Testis (tissue), 5 donors: ENCODE measurements at places on chromosomes 16 and 17.

DNA sequence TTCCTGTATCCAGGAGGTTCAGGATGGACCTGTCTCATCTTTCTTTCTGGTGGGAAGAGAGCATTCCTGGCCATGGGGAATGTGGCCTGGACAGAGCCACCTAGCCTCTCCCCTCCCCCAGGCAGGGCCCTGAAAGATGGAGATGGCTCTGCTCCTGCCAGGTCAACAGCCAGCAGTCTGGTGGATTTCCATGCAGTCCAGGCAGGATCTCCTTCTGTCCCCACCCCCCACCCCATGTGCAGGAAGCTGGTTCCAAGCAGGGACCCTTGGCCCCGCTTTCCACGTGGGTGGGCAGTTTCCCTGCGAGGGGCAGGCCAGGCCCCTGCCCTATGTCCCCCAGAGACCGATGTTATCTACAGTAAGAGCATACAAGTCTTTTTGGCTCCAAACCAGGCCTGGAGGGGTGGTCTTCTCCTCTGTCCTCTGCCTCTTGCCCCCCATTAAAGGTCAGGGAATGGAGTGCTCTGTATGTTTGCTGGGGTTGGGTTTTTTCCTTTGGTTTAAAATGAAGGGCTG is 240.5 kb downstream of the SEC14L1 start:
- no peak for DNase-seq

- DNase-seq: no peak
These were observed 111.7 kb upstream of the CDH5 start for GRCh38 chr16:66254751-66255150.

DNA sequence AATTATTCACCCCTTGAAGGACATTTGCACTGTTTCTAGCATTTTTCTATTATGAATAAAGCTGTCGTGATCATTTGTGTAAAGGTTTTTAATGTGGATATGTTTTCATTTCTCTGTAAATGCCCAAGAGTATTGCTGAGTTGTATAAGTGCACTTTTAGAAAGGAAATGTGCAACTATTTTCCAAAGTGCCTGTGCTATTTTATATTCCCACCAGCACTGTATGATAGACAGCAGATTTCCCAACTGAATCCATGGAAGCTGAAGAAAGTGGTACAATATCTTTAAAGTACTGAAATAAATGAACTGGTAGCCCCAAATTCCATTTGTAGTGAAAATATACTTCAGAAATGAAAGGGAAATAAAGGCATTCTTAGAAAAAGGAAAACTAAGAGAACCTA is 238.4 kb downstream of the BCAS3 start:
- no peak for DNase-seq

DNA sequence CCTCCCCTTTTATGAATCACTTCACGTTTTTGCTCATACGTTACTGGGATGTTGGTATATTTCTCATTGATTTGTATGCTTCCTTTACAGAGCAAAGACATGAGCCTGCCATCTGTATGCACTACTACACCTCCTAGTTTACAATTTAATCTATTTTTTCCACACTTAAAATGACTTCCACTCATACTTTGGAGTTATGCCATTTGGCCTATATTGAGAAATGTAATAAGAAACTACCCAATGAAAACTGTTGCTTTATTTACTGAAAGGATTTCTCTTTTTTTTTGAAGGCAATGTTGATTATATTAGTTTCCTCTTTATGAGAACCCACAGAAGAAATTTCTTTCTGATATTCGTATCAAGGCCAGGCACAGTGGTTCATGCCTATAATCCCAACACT is 43.1 kb downstream of the DUSP14 start:
- no peak for DNase-seq

DNA sequence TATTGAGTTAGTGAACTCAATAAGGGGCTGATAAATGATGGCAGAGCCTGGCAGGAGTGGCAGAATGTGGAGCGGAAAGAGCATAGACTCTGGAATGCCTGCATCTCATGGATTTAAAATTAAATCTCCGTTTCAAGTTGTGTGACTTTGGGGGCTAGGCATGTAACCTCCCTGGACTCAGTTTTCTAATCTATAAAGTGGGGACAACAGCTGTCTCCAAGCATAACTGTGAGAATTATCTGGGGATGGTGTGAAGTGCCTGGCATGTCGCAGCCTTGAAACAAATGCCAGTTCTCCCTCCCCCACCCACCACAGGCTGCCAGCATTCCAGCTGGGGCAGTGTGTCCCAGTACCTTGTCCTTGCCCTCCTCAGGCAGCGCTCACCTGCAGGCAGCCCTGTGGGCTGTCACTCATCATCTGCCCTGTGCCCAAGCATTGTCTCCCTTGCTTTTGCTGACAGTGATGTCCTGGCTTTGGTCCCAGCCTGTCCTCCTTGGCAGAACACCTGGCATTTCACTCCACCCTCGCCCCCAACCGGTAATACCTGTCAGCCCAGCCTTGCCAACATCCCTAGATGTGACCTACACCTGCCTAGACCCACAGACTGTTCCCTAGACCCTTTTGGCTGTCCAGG is 129.6 kb downstream of the MRM1 start:
- no peak for DNase-seq

DNA sequence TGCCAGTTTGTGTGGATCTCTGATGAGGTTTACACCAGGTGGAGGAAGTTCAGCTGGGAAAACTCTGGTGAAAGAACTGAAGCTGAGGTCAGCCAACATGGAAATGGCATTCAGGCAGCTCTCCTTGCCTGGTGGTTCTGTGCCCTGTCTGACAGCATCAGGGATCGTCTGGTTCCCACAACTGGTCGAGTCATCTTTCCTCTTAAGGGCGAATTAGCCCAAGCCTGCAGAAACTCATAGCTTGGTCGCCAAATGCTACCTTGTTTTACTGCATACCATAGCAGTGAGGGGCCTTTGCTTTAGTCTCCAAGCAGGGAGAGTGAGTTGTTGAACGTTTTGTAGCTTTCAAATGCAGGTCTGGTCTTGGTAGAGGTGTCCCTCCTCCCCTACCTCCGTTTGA is 7.2 kb downstream of the PLCG2 start:
- no peak for DNase-seq

- peak; percentile 32 for DNase-seq
These were observed 22.5 kb upstream of the MEAK7 start for GRCh38 chr16:84526794-84527531.

DNA sequence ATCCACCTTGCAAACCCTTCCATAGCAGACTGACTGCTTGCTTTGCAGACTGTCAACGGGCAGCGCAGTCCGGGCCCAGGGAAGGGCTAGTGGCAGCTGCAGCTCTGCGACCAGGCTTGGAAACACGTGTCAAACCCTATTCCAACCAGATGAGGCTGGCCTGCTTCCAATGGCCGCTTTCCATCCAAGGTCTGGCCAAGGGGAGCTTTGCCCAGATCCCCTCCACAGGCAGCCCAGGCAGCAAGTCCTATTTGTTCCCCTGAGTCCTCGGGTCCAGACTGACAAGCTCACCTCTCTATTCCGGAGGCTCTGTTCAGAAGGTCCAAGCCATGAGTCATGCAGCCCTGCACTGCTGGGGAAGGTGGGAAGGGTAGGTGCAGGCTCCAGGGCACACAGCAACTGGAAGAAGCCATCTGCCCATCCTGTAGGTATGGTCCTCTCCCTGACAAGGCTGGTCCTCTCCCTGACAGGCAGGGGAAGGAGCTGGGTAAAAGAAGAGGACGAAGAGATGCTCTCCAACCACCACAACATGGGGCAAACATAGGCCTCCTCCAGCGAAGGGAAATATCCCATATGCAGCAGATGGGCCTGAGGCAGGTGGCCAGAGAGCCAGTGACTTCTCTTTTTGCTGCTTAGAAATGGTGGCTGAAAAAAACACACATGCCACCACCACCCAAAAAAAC is 22.6 kb upstream of the AXIN2 start:
- no peak for DNase-seq

- DNase-seq: peak; percentile 81
These were observed 26.2 kb downstream of the ANKRD40 start for GRCh38 chr17:50681263-50682200.

DNA sequence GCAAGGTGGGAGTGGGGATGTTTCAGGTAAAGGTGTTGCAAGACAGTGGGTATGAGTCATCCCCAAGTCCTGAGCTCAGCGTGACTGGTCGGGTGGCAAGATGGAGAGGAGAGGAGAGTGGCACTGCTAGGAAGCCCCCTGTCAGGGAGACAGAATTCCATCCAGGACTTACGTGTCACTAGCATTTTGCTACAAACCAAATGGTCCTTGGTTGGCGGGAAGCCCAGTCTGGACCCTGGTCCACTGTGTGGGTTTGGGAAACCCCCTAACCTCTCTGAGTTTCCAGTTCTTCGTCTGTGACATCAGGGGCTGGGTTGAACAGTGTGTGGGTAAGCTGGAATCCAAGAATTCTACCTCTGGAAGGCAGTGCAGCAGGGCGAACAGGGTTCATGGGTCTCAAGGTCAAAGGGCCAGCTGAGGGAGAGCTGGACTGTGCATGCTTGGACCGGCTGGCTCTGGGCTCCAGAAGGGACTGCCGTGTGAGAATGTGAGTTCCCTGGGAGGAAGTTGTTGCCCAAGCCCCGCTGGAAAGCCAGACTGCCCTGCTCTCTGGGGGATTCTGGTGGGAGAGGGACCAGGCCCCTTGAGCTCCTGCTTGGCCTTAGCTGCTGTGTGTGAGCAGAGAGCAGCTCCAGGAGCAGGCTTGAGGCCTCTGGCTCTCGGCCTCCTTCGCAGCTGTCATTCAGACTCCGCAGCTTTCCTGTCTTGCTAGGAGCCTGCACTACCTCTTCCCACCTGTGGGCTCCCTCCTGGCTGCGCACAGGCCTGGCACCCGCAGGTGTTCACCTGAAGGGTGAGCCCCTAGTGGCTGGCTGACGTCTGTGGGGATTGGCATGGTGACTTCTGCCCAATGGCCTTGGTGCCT is 84.6 kb downstream of the NT5M start:
- no peak for DNase-seq

- no peak for DNase-seq
These were observed 8.6 kb downstream of the POLG2 start for GRCh38 chr17:64488301-64488700.

DNA sequence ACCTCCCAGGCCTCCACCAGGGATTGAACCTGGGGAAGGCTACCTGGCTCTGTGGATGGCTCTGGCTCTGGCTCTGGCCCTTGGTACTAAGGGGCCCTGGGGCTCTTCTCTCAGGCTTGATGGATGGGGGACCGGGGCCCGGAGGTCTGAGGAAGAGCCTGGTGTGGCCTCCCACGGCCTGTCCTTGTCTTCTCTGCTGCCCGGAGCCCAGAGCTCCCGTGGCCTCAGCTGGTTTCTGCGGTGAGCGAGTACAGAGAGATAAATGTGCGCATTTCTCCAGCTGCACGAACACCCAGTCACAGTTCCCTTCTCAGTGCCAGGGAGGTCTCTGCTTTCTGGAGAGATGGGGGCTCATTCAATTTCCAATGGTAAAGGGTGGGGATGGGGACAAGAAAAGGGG is 9.2 kb downstream of the MGAT5B start:
- DNase-seq: no peak

DNA sequence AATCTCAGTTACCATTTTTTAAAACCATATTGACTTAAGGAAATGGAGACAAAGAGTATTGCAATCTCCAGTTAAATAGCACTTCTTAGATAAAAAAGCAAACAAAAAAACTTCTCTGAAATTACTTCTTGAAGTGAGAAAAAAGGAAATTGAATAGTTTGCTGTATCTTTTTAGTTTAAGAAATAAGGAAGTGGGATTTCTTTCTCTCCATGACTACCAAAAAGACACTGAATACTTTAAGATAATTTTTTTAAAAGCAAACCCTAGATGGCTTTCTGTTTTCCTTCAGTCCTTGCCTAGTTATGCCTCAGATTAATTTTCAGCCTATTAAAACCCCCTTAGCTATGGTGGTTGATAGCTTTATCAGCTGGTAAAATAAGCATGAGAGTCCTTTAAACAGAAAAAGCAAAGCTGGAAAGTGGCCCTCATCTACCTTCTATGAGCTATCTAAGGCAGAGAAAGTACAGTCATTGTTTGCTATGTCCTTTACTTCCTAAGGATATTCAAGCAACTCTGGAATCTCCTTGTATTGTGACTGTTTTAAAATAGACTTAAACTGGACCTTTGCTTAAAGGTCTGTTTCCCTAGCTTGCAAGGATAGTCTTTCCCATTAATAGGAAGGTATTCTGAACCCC is 28.6 kb downstream of the TPPP3 start:
- DNase-seq: no peak

GRCh38 chr17:72976971-72977770 is 115.3 kb downstream of the SLC39A11 start:
- DNase-seq: peak; percentile 65

DNA sequence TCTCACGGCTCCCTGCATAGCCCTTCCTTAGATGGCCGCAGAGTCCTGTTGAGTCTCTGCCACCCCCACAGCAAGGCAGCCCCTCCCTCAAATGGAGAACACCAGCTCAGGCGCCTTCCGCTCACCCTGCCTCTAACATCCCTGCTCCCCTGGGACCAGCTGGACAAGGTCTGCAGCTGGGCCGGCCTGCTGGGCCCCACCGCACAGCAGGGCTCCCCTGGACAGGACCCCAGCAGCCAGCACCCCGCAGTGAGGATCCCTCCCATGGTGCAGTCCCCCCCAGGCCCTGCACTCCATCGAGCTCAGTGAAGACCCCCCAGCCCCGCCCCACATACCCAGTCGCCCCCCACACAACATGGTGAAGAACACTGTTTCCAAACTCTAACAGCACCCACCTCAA is 10.2 kb downstream of the ATP2A3 start:
- DNase-seq: no peak

DNA sequence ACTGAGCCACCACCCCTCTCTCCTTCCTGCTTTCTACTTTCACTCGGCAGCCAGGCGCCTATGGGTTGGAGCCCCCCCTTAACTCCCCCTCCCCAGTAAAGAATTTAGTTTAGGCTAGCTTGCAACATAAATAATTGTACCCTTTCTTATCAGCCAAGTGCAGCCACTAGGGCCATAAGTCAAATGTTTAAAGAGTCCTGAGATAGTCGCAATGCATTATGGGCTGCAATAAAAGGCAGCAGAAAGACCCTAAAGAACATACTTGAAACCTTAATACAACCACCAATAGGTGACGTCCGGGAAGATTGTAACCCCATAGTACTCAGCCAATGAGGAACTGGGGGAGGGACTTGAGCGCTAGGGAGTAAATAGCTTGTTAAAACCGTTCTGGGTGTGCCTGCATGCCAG is 40.5 kb downstream of the C16orf82 start:
- no peak for DNase-seq

DNA sequence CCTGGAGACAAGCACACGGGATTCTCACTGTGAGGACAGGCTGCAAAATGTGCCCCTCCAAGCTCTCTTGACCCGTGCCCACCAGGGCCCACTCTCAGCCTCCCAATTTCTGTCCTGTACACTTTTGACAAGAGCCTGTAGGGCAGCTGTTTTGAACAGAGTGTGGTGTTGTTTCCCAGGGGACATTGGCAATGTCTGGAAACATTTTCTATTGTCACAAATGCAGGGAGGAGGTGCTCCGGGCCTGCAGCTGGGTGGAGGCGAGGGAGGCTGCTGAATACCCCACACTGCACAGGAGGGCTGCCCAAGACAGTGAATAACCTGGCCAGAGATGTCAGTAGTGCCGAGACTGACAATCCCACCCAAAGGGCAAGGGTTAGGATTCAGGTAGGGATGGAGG is 10.5 kb downstream of the CEP295NL start:
- DNase-seq: no peak

GRCh38 chr17:21058098-21058893 is 15.5 kb upstream of the USP22 start:
- DNase-seq: no peak

GRCh38 chr16:25411396-25412081 is 153.9 kb upstream of the ZKSCAN2 start:
- no peak for DNase-seq
